ENCODE measurements at places on chromosomes 1 and 21.

- H3K4me3 ChIP-seq = no peak overlapping the region
- no peak for DNase-seq
- H3K27ac ChIP-seq = no peak overlapping the region
- H3K4me1 ChIP-seq = peaks cover 38% of the 10 kb centered on the region
- no peaks in the 10 kb centered on the region for H3K27me3 ChIP-seq
Observed at GRCh38 chr1:154849645-154850131, 20.4 kb downstream of the KCNN3 start.

DNA sequence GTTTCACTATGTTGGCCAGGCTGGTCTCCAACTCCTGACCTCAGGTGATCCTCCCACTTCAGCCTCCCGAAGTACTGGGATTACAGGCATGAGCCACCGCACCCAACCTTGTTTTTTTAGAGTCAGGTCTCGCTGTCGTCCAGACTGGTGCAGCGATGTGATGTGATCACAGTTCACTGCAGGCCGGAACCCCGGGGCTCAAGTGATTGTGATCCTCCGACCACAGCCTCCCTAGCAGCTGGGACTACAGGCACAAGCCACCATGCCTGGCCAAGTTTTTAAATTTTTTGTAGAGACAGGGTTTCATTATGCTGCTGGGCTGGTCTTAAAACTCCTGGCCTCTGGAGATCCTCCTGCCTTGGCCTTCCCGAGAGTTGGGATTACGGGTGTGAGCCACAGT, 46.1 kb upstream of the LIN9 start:
- no peaks in the 10 kb centered on the region for H3K36me3 ChIP-seq
- H3K27me3 ChIP-seq = no peaks in the 10 kb centered on the region
- no peak for DNase-seq
- H3K4me3 ChIP-seq = no peak overlapping the region
- peaks cover 37% of the 10 kb centered on the region for H3K4me1 ChIP-seq

- DNase-seq = no peak
- peaks cover 15% of the 10 kb centered on the region for H3K27me3 ChIP-seq
- peaks cover under 1% of the 10 kb centered on the region for H3K4me1 ChIP-seq
- H3K27ac ChIP-seq = no peak overlapping the region
- H3K4me3 ChIP-seq = no peak overlapping the region
- no peaks in the 10 kb centered on the region for H3K36me3 ChIP-seq
Observed at GRCh38 chr1:152520561-152521090, 6.3 kb downstream of the CRCT1 start.

- no peaks in the 10 kb centered on the region for H3K27me3 ChIP-seq
- no peaks in the 10 kb centered on the region for H3K4me1 ChIP-seq
- no peaks in the 10 kb centered on the region for H3K36me3 ChIP-seq
- DNase-seq = no peak
- no peak overlapping the region for H3K27ac ChIP-seq
- no peak overlapping the region for H3K4me3 ChIP-seq
Observed at GRCh38 chr1:240538776-240539430, 73.1 kb downstream of the GREM2 start.

GRCh38 chr1:64100791-64101190, 102.6 kb upstream of the UBE2U start:
- no peak for DNase-seq
- H3K36me3 ChIP-seq = no peaks in the 10 kb centered on the region
- peaks cover 12% of the 10 kb centered on the region for H3K4me1 ChIP-seq
- no peak overlapping the region for H3K4me3 ChIP-seq

GRCh38 chr1:118588566-118588965, 399.6 kb downstream of the TBX15 start:
- no peaks in the 10 kb centered on the region for H3K4me1 ChIP-seq
- H3K27me3 ChIP-seq = no peaks in the 10 kb centered on the region
- H3K36me3 ChIP-seq = no peaks in the 10 kb centered on the region
- DNase-seq = no peak

DNA sequence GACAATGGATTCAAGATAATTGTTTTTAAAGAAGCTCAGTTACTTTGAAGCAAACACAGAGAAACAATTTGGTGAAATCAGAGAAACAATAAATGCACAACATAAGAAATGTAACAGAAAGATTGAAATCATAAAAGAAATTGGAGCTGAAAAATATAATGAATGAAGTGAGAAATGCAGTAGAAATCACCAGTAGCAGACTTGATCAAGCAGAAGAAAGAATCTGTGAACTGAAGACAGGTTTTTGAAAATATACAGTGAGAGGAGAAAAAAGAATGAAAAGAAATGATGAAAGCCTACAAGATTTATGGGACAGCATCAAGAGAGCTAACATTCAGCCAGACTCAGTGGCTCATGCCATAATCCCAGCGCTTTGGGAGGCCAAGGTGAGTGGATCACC, 4.2 kb upstream of the SELP start:
- no peak overlapping the region for H3K4me3 ChIP-seq
- no peak overlapping the region for H3K27ac ChIP-seq
- H3K36me3 ChIP-seq = no peaks in the 10 kb centered on the region
- no peaks in the 10 kb centered on the region for H3K4me1 ChIP-seq
- peaks cover 8% of the 10 kb centered on the region for H3K27me3 ChIP-seq
- DNase-seq = no peak

DNA sequence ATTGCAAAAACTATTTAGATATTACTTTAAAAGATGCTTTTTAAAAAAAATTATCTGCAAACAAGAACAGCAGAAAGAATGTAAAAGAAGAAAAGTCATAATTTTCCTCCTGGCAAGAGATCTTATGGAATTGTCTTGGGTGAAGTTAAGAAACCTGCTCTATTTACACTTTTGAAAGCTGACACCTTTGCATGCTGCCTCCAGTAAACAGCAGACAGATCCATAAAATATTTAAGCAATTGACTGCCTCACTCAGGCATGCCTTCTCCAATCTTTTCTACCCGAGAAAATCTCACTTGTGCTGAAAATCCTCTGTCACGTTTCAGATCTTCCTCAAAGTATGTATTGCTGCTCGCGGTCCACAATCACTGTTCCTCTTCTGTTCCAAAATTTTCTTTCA, 107.9 kb upstream of the ZP4 start:
- H3K27ac ChIP-seq = no peak overlapping the region
- no peak for DNase-seq
- no peaks in the 10 kb centered on the region for H3K4me1 ChIP-seq
- H3K4me3 ChIP-seq = no peak overlapping the region
- no peaks in the 10 kb centered on the region for H3K27me3 ChIP-seq

DNA sequence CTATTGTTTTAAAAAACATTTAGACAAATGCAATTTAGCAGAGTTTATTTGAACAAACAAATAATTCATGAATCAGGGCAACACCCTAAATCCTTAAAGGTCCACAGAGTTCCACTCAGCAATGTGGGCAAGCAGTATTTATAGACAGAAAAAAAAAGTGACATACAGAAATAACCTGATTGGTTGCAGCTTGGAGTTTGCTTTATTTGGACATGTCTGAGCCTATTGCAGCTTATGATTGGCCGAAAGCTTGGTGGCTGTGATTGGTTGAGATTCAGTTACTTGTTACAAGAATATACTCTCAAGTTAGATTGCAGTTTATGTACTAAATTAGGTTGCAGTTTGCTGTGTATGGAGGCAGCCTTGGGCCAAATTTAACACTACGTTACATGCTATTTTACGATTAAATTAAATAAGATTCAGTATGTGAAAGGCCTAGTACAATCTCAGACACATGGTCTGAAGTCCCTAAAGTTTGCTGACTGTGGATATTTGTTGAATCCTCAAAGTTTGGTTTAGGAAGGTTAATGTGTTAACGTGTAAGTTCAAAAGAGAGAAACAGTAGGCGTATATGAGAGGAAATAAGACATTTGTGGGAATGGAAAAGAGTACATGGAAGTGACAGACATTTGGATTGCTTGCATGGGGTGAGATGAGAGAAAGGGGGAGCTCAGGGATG, 6.9 kb upstream of the CAMSAP2 start:
- H3K27me3 ChIP-seq = no peaks in the 10 kb centered on the region
- H3K4me3 ChIP-seq = no peak overlapping the region
- no peak overlapping the region for H3K27ac ChIP-seq
- no peaks in the 10 kb centered on the region for H3K36me3 ChIP-seq
- H3K4me1 ChIP-seq = no peaks in the 10 kb centered on the region

DNA sequence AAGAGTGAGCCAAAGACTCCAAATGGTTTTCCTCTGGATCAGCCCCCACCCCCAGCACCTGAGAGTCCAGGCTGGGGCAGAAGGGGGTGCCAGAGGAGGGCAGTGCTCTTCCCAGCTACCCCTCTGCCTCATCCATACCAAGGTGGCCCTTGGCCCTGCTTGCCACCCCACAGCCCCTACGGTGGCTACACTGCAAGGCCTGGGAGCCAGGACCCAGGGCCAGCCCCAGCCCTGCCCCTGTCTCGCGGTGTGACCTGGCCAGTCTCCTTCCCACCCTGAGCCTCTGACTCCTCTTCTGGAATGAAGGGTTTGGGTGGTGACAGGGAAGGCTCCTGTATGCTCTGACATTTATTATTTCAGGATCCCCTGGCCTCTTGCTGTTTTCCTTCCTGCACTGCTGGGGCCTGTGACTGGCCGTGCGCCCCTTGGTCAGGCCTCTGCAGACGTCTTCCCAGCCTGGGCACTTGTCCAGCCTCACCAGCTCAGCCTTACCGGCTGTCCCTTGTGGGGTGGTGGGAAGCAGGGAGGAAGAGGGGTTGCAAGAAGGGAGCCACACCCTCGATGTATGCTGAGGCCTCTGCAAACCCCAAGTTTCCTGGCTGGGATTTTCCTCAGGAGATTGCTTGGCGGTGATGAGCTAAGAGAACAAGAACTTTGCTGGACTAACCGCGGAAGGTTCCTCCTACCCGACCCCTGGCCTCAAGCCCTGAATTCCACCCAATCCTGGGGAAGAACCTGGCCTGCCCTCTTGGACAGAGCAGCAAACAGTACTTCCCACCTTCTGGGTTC, 13.5 kb downstream of the ASAP3 start:
- H3K4me3 ChIP-seq = no peak overlapping the region
- no peaks in the 10 kb centered on the region for H3K27me3 ChIP-seq
- H3K36me3 ChIP-seq = no peaks in the 10 kb centered on the region
- peak; percentile 44 for DNase-seq
- peaks cover 39% of the 10 kb centered on the region for H3K4me1 ChIP-seq

DNA sequence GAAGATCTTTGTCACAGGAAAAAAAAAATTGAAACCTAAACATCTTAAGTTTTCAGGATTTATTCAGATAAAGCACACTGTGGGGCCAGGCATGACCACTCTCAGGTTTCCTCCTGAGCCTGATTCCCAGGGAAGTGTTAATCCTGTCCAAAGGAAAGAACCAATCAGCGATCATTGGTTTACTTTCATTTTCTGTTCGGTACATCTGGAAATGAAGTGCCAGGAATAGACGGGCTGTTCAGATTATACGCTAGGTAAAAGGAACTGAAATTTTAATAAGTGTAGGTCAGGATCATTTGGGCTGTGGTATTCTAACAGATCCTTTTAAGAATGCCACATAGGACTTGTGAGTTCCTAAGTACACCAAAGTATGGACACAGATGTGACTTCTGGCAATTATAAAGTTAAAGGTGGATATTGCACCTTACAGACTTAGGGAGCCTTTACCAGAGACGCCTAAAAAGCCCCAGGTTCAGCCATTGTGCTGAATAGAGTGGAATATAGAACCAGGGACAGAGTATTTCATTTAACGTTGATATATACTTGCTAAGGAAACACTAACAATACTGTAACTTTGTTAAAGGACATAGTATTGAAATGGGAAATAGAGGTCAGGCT, 9.3 kb upstream of the CACYBP start:
- H3K27ac ChIP-seq = peak overlapping the region; percentile 66
- H3K36me3 ChIP-seq = no peaks in the 10 kb centered on the region
- H3K4me1 ChIP-seq = no peaks in the 10 kb centered on the region
- peak; percentile 27 for DNase-seq
- H3K4me3 ChIP-seq = peak overlapping the region; percentile 50

DNA sequence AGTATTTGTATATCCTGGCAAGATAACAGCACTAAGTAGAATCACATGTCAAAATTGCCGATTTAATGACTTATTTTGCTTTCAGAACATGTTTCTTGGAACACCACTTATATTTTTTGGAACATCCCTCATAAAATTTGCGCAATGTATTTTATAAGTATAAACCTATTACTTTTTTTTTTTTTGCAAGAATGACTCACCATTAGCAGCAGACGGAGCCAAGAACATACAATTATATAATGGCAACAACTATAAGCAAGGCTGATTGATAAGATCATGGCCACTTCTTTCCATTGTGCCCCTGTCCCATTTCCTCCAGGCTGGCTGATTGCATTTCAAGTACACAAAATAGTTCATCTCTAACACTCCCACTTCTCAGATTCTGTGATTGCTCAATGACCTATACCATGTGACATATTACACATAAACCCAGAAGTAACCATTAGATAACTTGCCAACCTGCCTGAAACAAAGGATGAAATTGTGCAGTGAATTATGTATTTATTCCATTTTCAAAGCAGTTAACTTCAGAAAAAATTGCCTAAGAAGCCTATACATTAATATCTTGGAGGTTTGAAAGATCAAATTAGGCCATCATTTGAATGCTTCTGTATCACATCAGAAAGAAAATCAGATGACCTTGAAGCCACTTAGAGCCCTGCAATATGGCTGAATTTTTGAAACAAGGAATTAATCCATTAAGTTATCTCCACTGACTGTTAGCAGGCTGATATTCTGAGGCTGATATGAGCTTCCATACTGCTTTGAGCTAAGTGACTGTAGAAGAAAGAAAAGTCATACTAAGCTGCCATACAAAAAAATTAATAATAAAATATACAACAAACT, 77.8 kb upstream of the PRMT6 start:
- no peak for DNase-seq
- H3K4me1 ChIP-seq = no peaks in the 10 kb centered on the region
- no peak overlapping the region for H3K27ac ChIP-seq
- H3K4me3 ChIP-seq = no peak overlapping the region
- H3K36me3 ChIP-seq = no peaks in the 10 kb centered on the region
- H3K27me3 ChIP-seq = no peaks in the 10 kb centered on the region

GRCh38 chr1:224852901-224853568, 76.4 kb upstream of the DNAH14 start:
- H3K36me3 ChIP-seq = no peaks in the 10 kb centered on the region
- DNase-seq = no peak
- no peak overlapping the region for H3K4me3 ChIP-seq
- H3K27me3 ChIP-seq = no peaks in the 10 kb centered on the region

DNA sequence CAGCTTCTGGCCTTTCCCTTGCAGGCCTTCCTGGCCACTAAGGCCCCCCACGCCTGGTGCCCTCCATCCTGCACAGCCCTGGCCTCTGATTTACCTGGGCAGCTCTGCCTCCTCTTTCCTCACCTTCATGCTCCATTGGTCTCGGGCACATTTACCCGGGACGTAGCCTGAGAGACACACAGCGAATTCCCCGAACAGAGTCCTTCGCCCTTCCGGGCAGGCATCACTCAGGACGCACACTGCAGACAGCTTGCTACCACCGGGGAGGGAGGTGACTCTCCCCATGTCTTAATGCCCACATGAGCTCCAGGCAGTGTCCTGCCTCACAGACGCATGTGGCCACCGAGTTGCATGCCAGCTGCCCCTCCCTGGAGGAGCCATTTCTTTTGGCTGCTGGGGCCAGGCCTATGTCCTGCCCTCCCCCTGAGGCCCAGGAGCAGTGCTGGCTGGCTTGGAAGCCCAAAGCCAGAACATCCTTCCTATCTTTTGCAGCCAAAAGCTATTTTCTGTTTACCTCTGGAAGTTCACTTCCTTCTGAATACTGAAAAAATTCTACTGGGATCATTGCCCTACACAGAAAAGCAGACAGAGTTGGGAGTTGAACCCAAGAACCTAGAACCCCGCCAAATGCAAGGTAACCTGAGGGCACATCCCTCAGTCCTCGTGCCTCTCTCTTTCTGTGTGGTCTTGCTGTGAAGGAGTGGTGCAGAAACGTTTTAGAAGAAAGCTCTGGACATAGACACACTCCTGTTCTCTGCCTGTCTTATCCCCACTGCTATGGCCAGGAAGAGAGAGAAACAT, 209.5 kb downstream of the TOMM20 start:
- peak; percentile 56 for DNase-seq
- H3K36me3 ChIP-seq = no peaks in the 10 kb centered on the region
- H3K4me3 ChIP-seq = no peak overlapping the region
- no peaks in the 10 kb centered on the region for H3K27me3 ChIP-seq
- peak overlapping the region; percentile 83 for H3K27ac ChIP-seq

All from heart right ventricle (tissue), 16 donors.